ENCODE measurements at places on chromosomes 5 and 9.

GRCh38 chr9:118985851-118986250 is 383.4 kb downstream of the BRINP1 start:
- DNase-seq, result no peak

- no peak for DNase-seq
These were observed at the start of gene MEIKIN for GRCh38 chr5:131945551-131946168. MEIKIN (minus strand) TSS chr5:131945663; CDS start chr5:131945505, 158 bp downstream.

DNA sequence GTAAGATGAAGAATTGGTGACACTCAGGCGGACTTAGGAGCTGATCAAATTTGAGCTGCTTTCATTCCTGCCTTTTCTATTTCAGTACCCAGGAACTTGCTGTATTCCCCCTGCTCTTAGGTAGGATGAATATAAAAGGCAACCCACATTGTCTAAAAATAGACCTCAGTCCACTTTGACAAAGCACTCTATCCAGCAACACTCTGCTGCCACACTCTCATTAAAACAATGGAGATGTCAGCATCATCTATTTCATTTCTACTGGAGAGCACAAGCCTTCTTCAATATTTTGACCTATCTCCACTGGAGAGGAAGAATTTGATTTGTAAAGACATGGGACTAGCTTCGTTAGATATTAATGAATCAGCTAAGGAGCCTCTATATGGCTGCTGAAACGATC is 468.4 kb downstream of the PTPRD start:
- DNase-seq, result no peak

DNA sequence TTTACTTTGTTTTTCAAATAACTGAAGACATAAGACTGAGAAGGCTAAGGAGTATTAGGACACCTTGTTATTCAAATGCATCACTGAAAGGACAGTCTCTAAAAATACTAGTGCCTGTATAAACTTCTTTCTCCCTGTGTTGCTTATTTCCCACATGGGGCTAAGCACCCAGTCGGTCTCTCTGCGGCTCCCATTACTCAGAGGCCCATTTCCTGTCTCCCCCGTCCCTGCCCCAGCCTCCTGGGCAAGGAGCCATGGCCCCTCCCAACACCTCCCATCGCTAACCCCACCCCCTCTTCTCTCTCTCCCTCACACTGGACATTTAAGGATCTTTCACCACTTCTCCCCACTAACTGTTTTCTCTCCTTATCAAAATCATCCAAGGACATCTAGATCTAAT is 81.9 kb downstream of the EBF1 start:
- no peak for DNase-seq

DNA sequence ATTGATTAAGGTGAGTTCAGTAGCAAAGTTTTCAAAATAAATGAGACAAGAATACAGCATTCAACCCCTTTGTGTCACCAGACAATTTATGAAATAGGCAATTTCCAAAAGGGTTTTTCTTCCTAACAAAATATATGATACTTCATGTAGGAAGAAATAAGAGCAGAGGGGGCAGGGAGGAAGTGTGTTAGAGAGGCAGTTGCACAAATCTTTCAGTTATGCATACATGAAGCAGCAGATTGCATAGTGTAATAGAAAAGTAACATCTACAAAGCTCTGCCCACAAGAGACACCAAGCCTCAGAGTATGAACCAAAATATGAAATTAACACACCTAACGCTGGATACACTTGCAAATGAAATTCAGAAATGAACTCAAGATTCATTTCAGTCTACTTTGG is 157.0 kb downstream of the DENND1A start:
- no peak for DNase-seq

DNA sequence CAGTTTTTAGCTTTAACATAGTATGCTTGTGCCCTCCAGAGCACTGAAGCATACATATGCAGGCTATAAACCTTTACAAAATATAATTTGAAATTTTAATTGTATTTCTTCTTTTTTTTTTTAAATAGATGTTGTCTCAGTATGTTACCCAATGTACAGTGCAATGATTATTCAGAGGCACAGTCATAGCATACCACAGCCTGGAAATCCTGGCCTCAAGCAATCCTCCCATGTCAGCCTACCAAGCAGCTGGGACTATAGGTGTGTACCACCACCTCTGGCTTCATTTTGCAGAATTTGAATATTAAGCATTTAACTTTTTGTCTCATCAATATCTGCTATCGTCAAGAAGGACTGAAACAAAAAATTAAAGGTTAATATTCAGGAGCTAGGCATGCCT is 16.9 kb upstream of the ZNF782 start:
- DNase-seq, result no peak

GRCh38 chr5:6430418-6431028 is 18.1 kb upstream of the UBE2QL1 start:
- no peak for DNase-seq

DNA sequence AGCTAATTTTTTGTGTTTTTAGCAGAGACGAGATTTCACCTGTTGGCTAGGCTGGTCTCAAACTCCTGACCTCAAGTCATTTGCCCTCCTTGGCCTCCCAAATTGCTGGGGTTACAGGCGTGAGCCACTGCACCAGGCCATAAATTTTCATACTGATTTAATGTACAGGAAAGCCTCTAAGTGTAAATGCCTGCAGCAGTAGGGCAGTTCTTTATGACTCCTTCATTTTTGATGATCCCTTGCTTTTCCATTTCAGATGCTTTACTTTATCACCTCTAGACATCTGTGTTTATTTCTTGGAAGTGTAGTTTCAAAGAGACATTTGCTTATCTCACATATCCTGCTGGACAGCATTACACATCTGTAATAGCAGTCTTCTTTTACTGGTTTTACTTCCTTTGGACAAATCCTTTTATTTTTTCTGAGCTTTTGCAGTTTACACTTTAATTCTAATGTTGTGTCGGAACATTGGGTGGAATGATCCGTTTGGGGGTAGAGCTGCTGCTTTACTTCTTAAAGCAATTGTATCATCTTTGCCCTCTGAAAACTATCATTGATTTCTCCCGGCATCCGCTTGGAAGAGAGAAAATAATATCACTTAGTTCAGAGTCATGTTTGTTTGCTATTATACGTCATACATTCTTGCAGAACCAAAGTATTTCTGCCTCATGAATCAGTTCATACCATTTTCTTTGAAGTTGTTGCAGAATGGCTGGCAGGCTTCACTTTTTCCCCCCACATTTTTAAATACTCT is 36.0 kb downstream of the SCGB3A1 start:
- no peak for DNase-seq

- no peak for DNase-seq
These were observed 29.2 kb upstream of the DPYSL3 start for GRCh38 chr5:147539053-147539452.

DNA sequence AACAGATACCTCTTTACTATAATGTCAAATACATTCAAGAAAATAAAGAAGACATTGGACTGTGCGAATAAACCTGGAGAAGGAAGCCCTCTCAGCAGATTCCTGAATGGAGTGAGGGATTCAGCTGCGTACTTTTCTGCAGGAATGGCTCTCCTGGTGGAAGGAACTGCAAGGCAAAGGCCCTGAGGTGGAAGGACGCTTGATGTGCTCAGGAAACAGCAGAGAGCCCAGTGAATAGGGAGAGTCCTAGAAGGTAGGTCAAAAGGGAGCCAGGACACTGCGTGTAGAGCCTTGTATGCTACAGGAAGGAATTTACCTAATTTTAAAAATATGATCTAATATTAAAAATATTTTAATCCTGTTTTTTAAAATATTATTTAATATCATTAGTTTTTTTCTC is 68.5 kb upstream of the TTC23L start:
- no peak for DNase-seq

- no peak for DNase-seq
These were observed 249.4 kb upstream of the TBCA start for GRCh38 chr5:78025540-78025939.

- DNase-seq, result no peak
These were observed 26.3 kb downstream of the ANP32B start for GRCh38 chr9:98009437-98009836.
